Memory B cell (primary cell): ENCODE measurements at places on chromosomes 4 and X.

- DNase-seq: no peak
These were observed 185.9 kb downstream of the SLC4A4 start for GRCh38 chr4:71524756-71525155.

DNA sequence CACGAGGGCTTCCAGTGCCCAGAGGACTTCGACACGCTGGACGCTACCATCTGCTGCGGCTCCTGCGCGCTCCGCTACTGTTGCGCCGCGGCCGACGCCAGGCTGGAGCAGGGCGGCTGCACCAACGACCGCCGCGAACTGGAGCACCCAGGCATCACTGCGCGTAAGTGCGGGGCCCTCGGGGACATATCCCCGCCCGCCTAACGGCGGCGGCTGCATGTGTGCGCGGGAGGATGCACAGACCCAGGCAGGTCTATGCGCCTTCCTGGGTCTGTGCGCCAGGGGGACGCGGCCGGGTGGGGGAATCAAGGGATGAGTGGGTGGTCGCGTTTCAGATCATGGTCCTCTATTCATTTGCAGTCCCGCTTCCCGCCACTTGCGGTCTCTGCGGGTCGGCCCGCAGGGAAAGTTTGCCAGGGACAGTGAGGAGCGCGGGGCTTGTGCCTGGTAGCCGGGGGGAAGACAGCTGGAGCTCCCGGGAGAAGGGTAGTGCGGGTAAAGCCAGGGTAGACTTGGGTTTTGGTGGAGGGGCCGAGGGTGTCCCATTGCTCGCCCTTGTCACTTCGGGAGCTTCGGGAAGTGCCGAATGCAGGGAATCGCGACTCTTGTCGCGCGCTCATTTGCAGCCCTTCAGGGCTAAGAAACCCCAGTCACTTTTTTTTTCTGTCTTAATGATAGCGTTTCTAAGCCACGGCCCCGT lies 1.0 kb downstream of the SHISA3 start:
- peak; percentile 20 for DNase-seq

GRCh38 chr4:82801910-82802521 lies 3.4 kb upstream of the SCD5 start:
- DNase-seq: no peak

DNA sequence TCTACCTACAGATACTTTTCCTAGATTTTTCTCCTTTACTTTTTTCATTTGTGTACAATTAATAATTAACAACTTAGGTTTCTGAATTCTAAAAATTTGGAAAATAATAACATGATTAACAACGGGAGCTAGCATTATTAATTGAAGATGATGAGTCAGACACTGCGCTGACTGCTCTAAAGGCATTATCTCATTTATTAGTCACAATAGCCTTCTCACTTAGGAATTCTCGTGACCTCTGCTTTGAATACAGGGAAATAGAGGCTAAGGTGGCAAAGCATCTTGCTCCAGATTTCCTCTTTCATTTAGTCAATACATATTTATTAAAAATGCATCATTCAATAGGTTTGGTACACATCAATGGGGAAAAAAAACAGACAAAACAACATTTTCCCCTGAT lies 441.3 kb downstream of the PCDH18 start:
- no peak for DNase-seq

DNA sequence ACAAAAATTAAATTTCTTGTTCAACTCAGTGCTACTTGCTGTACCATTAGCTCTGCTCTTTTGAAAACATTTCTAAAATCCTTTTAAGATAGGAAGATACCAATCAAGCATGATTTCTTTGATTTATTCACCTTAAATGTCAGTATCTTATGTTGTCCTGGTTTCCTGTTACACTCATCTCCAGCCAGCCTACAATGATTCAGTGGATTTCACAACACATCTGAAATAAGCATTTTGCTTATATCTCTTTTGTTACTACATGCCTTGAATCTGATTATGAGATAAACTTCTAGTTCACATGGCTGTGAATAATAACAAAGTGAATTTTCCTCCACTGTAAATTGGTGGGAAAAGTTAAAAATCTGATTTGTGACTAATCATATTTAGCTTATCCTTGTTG lies 112.5 kb upstream of the BMP3 start:
- DNase-seq: no peak

- DNase-seq: peak; percentile 48
These were observed 528 bp downstream of the FMR1 start for GRCh38 chrX:147912093-147912801.

GRCh38 chrX:27404366-27404765 lies 58.8 kb downstream of the PPP4R3C start:
- DNase-seq: no peak

GRCh38 chr4:86393749-86394148 lies 33.9 kb upstream of the MAPK10 start:
- no peak for DNase-seq

GRCh38 chrX:69305333-69306062 lies 140.2 kb upstream of the PJA1 start:
- DNase-seq: no peak
